Type B pancreatic cell (in vitro differentiated cells): ENCODE measurements at places on chromosomes 11 and 22. TPM values are rescaled to one million over a fixed set of nuclear protein-coding genes. Genes with fewer than 3 reads are reported as not detected.

Gene KIRREL3
- total RNA-seq: 1.00 and 4.1 TPM in 2 replicates

Gene PRAME
- total RNA-seq: 0.10 TPM in 1 of 2 replicates, not detected in the other

Gene VSIG10L2
- 0.31 TPM in 1 of 2 replicates, not detected in the other for total RNA-seq

Gene ASRGL1
- 10.0 and 48.0 TPM in 2 replicates for total RNA-seq

Gene SPON1
- total RNA-seq: 14.8 and 31.7 TPM in 2 replicates

Gene NKAPD1
- 27.4 and 31.2 TPM in 2 replicates for total RNA-seq

Gene GGT5
- 0.14 and 0.80 TPM in 2 replicates for total RNA-seq

DNA sequence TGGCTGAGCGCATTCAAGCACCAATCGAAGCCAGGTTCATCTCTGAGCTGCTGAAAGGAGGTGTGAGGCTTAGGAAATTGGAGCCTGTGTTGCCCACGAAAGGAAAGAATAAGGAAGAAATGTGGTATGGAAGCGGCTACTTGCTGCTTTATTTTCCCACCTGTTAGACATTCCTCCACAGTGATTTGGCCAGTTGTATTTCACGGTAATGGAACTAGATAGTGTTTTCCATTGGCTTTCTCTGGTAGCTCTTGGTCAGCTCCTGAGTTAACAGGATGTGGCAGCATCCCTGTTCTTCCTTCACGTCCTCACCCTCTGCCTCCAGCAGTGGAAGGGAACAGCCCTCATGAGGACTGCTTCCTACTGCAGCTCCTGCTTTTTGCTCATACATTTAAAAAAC, 44.7 kb downstream of the BID start:
- H3K36me3 ChIP-seq: peaks cover 17% of the 10 kb centered on the region
- no peaks in the 10 kb centered on the region for H3K27me3 ChIP-seq
- no peak overlapping the region for H3K27ac ChIP-seq
- no peaks in the 10 kb centered on the region for H3K4me1 ChIP-seq
- H3K4me3 ChIP-seq: no peak overlapping the region

DNA sequence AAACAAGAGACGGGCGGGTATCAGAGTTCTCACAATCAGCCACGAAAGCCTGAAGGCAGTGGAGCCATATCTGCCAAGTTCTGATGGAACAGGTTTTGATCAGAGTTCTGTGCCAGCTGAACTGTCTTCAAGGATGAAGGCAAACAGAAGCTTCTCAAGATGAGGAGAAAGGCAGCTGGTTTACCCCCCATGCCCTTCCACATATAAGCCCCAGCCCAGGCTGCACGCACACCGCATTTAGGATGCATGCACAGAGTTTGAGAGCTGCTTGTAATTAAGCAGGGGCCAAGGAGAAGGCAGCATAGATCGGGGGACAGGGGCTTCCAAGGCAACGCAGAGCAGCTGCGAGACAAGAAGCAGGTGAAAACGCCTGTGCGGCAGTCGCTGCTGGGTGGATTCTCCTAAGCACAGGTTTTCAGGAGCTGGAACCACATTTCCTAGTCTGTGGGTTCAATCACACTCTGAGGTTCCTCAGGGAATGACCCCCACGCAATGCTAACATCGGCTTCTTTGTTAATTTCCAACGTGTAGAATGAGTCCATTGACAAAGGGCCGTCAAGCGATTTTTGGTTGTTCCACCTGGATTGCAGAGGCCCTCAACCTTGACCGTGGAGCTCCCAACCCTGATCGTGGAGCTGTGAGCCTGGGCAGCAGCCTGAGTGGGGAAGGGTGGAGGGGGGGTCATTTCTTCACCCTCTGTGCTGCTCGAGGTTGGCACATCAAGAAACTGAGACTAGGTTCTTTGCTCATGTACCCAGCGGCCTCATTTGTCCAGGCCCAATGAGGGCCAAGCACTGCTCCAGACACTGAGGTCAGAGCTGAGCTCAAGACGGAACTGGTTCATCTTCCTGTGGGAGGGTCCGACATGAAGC, 81.7 kb upstream of the SHISAL1 start:
- H3K27me3 ChIP-seq: peaks cover 8% of the 10 kb centered on the region
- peak; percentile 44 for DNase-seq
- H3K36me3 ChIP-seq: no peaks in the 10 kb centered on the region
- H3K4me3 ChIP-seq: no peak overlapping the region
- H3K4me1 ChIP-seq: peaks cover 41% of the 10 kb centered on the region

- no peak overlapping the region for H3K4me3 ChIP-seq
- peaks cover 36% of the 10 kb centered on the region for H3K4me1 ChIP-seq
- no peak for DNase-seq
- no peak overlapping the region for H3K27ac ChIP-seq
- H3K36me3 ChIP-seq: no peaks in the 10 kb centered on the region
These were observed 29.8 kb upstream of the CD5 start for GRCh38 chr11:61072316-61073109.

- DNase-seq: no peak
- peaks cover 40% of the 10 kb centered on the region for H3K4me1 ChIP-seq
- H3K27ac ChIP-seq: no peak overlapping the region
- no peak overlapping the region for H3K4me3 ChIP-seq
- H3K27me3 ChIP-seq: peaks cover 54% of the 10 kb centered on the region
These were observed 621.1 kb downstream of the OPCML start for GRCh38 chr11:132911186-132911585.

DNA sequence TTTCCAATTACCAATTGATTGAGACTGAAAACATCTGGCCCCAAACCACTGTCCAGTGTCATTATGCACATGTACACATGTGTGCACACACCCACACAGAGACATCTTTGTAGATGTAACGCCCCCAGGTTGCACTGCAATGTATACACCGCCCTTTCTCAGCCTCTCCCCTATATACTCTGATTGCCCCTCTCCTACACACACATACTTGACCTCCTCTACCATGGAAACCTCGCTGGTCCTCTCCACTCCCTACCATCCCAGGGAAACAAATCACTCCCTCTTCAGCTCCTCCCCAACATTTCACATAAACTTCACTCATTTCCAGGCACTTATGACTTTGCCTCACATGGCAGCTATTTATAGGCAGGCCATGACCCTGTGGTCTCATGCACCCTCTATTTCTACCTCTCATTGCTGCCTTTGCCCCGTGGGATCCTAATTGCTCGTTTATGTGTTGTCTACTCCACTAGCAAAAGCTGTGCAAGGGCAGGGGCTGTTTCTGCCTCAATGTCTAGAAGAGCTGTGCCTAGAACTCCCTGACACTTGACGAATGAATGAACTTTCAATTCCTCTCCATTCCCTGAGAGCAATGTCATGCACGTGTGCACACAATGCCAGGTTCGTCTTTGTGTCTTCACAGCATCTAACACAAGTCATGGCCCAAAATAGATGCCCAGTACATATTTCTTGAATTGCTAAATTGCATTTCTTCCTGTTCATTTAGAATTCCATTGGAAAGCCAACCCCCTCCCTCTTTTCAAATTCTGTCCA, 10.0 kb upstream of the TMA7B start:
- peak overlapping the region; percentile 28 for H3K4me3 ChIP-seq
- no peak overlapping the region for H3K27ac ChIP-seq
- DNase-seq: no peak
- peaks cover 48% of the 10 kb centered on the region for H3K4me1 ChIP-seq

DNA sequence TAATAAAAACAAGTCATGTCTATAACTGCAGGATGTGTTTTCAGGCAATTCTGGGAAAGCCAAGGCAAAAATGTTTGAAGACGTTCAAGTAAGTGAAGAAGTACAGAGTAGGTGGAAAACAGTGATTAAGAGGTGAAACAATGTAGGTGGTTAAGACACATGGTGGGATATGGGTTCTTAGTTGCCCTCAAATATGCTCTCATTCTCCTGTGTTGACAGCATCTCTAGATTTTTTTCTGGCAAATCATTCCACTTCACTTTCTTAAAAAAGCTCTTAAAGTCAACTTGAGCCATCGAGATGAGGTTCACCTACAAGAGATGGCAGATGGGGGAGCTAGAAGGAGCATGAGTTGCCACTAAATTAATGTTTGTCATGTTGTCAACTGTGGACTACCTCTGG, 1041.0 kb upstream of the CNTN5 start:
- H3K36me3 ChIP-seq: no peaks in the 10 kb centered on the region
- no peak overlapping the region for H3K27ac ChIP-seq
- no peak for DNase-seq
- H3K27me3 ChIP-seq: no peaks in the 10 kb centered on the region

DNA sequence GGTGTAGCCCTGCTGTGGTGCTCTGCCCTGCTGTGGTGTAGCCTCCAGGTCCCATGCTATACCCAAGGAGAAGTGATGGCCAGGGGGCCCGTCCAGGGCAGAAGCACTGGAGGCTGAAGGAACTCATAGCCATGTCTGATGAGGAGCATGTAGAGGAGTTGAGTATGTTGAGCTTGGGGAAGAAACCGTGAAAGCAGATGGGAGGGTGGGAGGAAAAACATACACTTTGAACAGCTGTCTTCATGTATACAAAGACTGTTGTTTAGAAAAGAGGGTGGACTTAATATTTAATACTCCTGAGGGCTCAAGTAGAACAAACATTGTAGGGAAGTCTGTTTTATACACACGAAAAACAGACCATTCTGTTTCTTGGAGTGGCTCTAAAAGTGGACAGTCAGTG, 26.6 kb upstream of the TTC12 start:
- H3K36me3 ChIP-seq: no peaks in the 10 kb centered on the region
- no peak for DNase-seq
- peaks cover 11% of the 10 kb centered on the region for H3K4me1 ChIP-seq
- no peak overlapping the region for H3K27ac ChIP-seq

GRCh38 chr22:29112681-29113080, 39.8 kb downstream of the KREMEN1 start:
- DNase-seq: no peak
- peaks cover 25% of the 10 kb centered on the region for H3K36me3 ChIP-seq
- no peaks in the 10 kb centered on the region for H3K27me3 ChIP-seq
- H3K4me1 ChIP-seq: peaks cover 26% of the 10 kb centered on the region
- H3K27ac ChIP-seq: no peak overlapping the region
- no peak overlapping the region for H3K4me3 ChIP-seq

GRCh38 chr11:8717876-8718753, 35.5 kb downstream of the RPL27A start:
- H3K27ac ChIP-seq: peak overlapping the region; percentile 69
- H3K4me1 ChIP-seq: peaks cover 51% of the 10 kb centered on the region
- no peak overlapping the region for H3K4me3 ChIP-seq
- peaks cover 14% of the 10 kb centered on the region for H3K36me3 ChIP-seq
- no peaks in the 10 kb centered on the region for H3K27me3 ChIP-seq
